ENCODE measurements at places on chromosomes 6 and 20. TPM values are rescaled to one million over a fixed set of nuclear protein-coding genes. Genes with fewer than 3 reads are reported as not detected.

- no peak for DNase-seq
Observed at GRCh38 chr6:96138406-96138805, 122.6 kb downstream of the FUT9 start.

DNA sequence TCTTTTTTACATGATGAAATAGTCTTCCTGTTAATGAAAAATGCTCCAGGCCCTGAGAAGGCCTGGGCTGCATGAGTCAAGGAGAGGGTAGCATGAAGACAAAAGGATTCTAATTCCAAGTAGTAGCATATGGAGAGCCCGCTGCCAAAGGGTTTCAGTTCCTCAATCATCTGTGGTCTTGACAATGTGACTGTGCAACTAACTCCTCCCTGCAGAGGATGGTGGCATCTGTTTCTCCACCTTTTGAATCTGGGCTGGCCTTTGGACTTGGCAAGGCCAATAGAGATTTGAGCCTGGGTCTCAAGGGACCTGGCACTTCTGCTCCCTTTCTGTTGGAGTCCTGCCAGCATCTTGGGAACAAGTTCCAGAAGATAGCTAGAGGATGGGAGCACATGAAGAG, 35.1 kb upstream of the ANKEF1 start:
- no peak for DNase-seq

DNA sequence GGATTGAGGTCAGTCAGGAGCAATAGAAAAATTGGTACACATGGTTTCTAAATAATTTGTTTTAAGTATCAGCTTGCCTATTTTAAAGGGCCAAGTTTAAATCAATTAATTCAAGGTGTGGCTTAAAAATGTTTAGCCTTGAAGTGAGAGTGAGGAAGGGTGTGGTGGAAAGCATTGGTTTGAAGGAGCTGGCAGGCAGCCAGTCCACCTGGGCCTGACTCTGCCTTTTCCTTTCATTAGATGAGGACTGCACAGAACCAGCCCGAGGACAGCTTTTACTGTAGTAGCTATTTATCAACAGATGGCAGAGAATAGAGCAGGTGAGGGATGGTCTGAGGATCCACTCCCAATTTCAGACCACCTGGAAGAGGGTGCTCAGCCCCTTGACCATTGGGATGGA, 42.4 kb downstream of the DHX35 start:
- no peak for DNase-seq

- DNase-seq: no peak
Observed at GRCh38 chr6:35634316-35634715, 54.4 kb downstream of the FKBP5 start.

- DNase-seq: no peak
Observed at GRCh38 chr20:3646067-3646440, 17.1 kb downstream of the GFRA4 start.

DNA sequence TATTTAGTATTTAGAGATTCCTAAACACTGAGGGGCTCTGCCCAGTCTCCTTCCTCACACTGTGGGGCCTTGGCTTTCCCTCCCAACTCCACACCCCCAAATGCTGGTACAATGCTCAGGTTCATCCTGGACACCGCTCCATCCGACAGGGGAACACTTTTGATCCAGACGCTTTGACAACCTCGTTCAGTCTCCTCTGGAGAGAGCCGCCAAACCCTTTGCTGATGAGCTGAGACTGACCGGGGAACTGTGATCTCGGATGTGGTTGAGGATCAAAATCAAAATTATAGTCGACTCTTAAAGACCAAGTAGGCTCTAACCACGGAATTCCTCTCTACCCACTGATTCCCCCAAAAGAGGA, 38.8 kb upstream of the HLA-E start:
- no peak for DNase-seq

DNA sequence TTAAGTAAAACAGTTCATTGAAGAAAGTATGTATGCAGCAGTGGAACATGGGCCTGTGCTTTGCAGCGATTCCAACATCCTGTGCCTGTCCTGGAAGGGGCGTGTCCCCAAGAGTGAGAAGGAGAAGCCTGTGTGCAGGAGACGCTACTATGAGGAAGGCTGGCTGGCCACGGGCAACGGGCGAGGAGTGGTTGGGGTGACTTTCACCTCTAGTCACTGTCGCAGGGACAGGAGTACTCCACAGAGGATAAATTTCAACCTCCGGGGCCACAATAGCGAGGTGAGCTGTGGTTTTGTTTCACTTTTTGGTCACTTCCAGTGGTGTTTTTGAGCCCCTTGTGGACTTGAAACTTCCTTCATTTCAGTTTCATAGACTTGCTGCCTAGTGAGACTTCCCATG, 1.7 kb downstream of the TULP4 start:
- DNase-seq: peak; percentile 39

DNA sequence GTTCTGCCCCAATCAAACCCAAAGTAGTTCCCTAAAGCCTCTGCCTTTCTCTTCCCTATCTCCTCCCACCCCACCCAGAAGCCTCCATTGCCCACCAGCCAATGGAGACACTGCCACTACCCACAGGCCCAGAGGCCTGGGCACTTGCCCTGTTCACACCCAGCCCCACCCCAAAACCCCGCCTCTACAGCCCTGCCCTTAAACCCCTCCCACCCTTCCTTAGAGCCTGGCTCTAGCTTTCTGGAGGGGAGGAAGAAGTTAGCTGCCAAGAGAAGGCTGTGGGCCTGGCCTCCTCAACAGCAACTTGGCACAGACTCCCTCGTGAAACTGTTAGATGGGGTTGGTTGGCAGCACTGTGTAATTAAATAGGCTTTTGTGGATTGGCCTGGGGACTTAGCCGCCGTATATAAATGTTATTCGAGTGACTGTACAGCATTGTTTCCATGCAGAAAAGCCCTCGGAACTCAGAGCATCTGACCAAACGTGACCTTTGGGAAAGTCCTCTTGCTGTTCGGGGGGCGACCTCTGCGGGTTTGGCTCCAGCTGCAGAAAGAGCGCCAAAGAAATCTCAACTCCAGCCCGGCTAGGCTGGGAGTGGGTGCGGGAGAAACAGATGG, 31.4 kb downstream of the COL11A2 start:
- DNase-seq: no peak

GRCh38 chr6:166579237-166579850, 7.1 kb downstream of the RAMACL start:
- DNase-seq: no peak

DNA sequence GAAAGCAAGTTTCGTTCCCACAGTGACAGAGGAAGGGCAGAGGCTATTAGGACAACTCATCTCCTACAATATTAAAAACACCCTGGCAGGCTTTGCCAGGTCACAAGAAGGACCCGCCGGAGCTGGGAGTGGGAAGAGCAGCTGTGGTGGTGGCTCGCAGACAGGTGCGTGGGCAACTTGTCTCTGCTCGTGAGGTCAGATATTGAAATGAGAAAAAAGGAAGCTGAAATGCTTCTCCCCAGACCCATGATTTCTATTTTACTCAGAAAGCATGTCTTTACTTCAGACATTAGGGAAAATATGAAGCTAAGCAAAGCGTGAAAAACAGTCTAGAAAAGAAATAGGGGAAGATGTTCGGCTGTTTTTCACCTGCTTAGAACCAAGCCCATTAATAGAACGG, 166.3 kb upstream of the EEF1E1 start:
- no peak for DNase-seq

DNA sequence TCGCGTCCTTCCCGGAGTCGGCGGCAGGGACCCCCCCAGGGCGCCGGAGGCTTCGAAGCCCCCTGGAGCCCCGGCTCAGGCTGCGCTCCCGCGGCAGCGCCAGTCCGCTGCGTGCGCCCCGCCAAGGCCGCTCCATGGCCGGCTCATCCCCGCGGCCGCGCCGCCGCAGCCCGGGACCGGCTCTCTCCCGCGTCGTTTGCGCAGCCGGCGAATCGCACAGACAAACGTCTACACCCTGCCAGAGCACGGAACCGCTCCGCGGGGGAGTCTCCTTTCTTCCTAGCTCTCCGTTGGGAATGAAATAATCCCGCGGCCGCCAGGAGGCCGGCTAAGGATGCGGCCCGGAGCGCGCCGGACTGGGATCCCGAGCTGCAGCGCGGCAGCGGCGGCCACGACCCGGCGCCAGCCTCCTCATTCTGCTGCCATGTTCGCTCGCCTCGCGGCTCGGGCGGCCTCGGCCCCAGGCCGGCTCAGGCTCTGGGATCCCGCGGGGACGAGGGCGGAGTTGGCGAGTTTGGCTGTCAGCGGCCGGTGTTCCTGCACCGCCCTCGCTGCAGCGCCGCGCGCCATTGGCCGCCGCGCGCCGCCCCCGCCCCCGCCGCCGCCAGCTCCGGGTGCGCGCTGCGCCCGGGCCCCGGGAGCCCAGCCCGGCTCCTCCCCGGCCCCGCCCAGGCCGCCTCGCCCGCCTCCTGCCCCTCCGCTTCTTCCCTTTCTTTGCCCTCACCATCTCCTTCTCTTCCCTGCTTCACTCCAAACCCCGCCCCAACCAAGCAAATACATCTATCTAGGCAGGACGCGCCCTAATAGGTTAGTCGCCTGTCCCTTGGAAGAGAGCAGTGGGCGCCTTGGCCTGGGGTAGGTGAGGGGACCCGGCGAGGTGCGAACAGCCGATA, at the start of gene GFOD1:
TSS of gene GFOD1 (minus strand) at position 479 of the 893 bp plus-strand sequence. CDS start 710 bp downstream, outside the sequence.
- peak; percentile 80 for DNase-seq

- DNase-seq: no peak
Observed at GRCh38 chr6:38577492-38577891, 62.2 kb downstream of the BTBD9 start.

DNA sequence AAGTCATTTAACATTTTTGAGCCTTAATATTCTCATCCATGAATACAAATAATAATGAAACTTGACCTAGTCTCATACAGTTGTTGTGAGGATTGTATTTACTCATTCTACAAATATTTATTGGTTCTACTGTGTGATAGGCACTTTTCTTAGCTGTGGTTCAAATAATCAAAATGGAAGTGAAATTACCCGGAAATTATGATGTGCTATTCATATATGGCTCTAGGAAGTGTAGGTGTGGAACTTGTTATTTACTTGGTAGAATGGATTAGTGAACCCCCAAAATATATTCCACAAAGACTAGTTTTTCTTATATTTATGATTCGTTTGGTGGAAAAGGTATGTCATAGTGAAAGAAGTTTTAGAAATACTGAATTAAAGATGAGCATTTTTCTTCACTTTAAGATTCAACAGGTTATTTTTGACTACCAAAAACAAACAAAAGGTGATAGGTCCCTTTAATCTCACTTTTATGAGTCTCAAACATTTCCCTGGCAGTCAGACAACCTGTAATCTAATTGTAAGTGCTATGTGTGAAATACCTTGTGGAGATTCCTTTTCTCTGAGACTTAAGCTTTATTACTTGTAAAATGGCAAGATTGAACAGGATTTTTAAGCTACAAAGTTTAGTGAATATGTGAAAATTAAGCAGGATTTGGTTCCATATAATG, 77.8 kb downstream of the STXBP5 start:
- DNase-seq: no peak

DNA sequence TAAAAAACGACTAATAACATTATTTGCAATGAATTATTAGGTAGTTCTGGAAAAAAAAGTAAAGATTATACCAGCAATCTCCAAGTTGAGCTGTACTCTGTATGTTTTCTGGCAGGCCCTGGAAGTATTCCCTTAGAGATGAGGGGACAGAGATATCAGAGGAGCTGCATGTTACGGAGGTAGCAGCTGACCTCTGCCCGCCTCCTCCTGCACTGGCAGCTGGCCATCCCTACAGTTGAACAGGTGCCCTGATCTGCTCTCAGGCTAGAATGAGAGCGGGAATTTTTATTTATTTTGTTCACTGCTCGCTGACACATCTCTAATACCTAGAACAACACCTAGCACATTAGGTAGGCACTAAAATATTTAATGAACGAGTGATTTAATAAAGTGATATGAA, 23.1 kb downstream of the FBXL4 start:
- no peak for DNase-seq

DNA sequence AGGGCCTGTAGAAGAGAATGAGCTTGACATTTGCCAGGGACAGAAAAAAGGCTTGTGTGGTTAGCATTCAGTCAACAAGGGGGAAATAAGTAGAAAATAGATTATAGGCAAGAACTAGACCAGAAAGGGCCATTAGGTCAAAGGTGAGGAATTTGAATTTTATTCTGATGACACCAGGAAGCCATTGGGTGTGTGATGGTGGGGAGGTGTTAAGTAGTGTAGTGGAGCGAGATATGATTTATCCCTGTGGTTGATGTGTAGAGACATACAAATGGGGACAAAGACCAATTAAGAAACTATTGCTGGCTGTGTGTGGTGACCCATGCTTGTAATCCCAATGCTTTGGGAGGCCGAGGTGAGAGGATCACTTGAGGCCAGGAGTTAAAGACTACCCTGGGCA, 11.0 kb downstream of the DSTN start:
- DNase-seq: no peak

DNA sequence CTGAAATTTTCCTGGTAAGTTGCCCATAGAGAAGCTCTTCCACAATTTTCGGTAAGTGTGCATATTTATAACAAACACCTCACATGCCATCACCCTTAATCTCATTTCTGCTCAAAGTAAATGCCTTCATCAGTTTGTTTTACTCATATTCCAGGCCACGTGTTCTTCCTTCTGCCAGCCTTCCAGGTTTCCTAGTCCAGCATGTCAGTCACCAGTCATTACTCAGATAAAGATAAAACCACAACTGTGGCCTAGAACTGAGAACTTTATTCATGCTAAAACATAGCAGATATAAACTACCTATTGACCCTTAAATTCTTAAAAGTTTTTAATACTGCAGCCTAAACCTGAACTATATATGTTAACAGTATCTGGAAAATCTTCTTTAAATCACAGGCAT, 149.5 kb upstream of the SLC22A16 start:
- no peak for DNase-seq

The BHLHE23 gene
- not detected for total RNA-seq

The MYCT1 gene
- not detected for total RNA-seq

The NKX2-4 gene
- total RNA-seq: not detected
